ENCODE measurements at places on chromosomes 11 and 22. TPM values are rescaled to one million over a fixed set of nuclear protein-coding genes. Genes with fewer than 3 reads are reported as not detected.

The OR8D1 gene
- not detected for total RNA-seq

DNA sequence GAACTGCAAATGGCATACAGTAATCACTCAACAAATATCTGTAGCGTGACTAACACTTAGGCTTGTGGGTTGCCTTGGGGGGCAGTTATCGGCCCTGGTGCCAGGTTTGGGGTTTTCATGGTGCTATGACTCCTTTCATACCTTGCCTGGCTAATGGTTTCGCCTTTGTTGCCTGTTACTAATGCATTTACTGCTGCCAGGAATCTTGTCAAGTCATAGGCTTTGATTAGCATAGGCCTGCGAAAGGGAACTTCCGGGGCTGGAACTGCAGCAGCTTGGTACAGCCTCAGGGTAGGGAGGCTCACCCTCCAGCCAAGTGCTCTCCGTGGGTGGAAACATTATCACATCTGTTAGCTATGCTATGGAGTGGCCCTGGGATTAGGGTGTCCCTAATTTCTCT is 13.2 kb downstream of the SLC25A18 start:
- DNase-seq, result no peak

The TCN1 gene
- total RNA-seq, result not detected

- no peak for DNase-seq
Measured at GRCh38 chr11:122601141-122602125, 54.1 kb upstream of the UBASH3B start.

The SHISAL1 gene
- 2.7 TPM for total RNA-seq

The ACTN3 gene
- 20.4 TPM for total RNA-seq

The ANKK1 gene
- total RNA-seq, result 0.15 TPM

DNA sequence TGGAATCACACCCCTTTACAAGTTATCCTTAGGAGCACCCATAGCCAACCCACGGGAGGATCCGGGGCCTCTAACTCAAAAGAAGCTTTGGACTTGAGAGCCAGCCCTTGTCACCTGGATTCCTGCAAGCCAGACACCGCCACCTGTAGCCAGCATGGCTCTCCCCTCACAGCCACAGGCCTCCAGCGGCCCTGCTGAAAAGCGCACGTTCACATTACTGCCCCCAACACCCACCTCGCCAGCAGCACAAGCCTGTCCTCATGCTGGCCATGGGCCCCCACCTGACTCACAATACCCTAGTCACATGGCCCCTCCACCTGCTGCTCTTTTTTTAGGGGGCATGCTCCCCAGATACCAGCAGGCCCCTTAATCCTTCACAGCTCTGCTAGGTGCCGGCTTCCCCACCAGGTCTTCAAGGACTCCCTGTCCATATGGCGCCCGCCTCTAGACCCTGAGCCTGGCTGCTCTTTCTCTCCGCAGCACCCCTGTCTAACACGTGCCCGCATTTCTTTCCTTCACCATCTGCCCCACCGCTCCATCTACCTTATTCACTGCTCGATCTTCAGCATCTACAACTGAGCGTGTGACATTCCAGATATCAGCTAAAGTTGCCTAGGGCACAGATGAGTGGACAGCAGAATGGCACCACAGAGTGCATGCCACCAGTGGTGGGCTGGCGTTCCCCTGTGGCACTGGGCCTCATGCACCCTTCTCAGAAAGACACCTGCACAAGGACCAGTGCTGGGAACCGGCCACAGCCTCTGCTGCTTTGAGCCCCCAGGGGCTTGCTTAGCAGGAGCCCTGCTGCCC is 6.6 kb downstream of the CARS1 start:
- DNase-seq, result no peak

- DNase-seq, result no peak
Measured at GRCh38 chr22:46436595-46437175, 100.7 kb downstream of the CELSR1 start.

GRCh38 chr11:101583251-101584128 is at the start of gene TRPC6:
Gene TRPC6, minus strand, starts transcription at chr11:101584007. Its CDS starts 504 bp downstream, at chr11:101583503.
- DNase-seq, result peak; percentile 62

The CREB3L1 gene
- total RNA-seq, result 10.9 TPM

- no peak for DNase-seq
Measured at GRCh38 chr11:122322329-122322728, 206.3 kb upstream of the BLID start.

The UCP3 gene
- total RNA-seq, result 0.55 TPM

DNA sequence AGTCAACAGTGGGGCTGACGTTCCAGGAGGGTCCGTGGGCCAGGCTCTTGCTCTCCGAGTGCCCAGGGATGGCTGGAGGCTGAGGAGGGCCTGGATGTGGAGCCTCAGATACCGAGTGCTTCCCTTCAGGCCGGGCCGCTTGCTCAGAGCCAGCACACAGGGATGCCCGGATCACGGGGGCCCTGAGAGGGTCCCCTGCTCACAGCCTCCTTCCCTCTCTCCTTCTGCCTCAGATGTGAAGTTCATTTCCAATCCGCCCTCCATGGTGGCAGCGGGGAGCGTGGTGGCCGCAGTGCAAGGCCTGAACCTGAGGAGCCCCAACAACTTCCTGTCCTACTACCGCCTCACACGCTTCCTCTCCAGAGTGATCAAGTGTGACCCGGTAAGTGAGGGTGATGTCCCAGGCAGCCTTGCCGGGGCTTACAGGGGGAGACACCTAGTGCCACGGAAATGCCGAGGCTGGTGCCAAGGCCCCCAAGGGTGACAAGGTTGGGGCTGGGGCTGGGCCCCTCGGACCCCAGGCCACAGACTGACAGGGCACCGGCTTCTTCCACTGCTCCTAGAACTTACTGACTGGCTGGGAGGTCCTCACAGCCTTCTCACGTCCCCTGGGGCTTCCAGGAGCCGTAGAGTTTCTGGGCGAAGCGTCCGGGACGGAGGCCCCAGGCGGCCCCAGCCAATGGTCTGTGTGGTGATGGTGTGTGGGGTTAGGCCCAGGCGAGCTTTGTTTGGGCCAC is 7.0 kb downstream of the CCND1 start:
- DNase-seq, result no peak

The AMOTL1 gene
- 39.8 TPM for total RNA-seq

The CARS1 gene
- 92.0 TPM for total RNA-seq

The GALNT18 gene
- total RNA-seq, result 5.0 TPM

The MRGPRE gene
- total RNA-seq, result not detected

The TH gene
- total RNA-seq, result not detected

DNA sequence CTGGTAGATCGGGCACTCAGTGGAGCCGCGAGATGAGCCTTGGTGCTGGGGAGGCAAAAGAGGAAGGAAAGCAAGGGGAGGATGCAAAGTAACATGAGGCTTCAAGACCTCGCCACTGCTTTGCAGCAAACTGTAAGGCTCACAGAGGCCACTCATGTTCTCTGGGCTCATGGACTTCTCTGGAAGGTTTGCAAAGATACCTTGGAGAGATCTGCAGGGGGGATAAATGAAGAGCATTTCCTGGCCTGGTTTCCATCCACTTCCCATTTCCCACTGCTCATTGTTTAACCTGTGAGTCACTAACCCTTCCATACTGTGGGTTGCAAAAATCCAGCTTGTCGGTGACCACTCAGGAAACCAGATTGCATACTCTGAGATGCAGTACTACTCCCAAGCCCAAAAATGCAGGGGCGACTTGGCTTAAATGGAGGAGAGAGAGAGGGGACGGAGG is 38.5 kb downstream of the OSBP2 start:
- DNase-seq, result no peak

- no peak for DNase-seq
Measured at GRCh38 chr11:115743719-115744118, 239.5 kb upstream of the CADM1 start.

GRCh38 chr11:27453701-27454100 is 18.9 kb downstream of the LGR4 start:
- DNase-seq, result no peak

DNA sequence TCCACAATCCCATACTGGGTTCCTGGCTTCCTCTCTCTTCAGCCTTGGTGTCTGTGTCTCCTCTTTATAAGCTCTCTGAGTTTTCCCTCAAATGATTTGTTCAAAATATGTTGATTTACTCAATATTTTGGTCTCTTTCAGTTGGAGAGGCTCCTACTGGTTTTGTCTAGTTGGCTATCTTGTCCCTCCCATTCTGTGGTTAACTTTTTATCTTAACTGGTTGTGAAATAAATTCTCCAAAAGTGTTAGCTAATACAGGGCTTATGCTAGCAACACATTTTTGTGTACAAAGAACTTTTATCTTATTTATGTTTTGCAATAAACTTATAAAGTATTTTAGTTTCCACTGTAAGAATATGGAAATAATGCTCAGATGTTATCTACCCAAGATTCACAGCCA is 200.9 kb downstream of the AASDHPPT start:
- no peak for DNase-seq

The CCDC83 gene
- not detected for total RNA-seq

DNA sequence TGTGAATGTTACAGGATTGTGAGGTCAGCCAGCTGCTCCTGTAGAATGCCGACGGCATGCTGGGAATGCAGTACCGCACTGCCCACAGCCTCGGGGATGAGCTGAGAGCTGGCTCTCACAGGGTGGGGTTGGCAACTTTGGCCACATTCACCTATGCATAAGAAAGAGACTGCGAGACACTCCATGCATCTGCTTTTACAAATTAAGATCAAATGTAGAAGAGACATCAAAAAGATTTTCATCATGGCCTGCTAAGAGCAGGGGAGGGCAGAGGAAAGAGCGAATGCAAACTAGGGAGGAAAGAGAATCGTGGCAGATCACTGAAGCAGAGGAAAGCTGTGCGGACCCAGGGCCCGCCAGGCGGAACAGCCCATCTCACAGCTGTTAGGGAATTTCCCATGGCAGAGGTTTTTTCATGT is 49.8 kb upstream of the SPATA19 start:
- peak; percentile 55 for DNase-seq

The ARHGAP20 gene
- 0.07 TPM for total RNA-seq

The LRRC75B gene
- total RNA-seq, result 17.6 TPM

The SYT9 gene
- total RNA-seq, result 1.7 TPM

The POU2AF2 gene
- total RNA-seq, result not detected

GRCh38 chr11:117097389-117098268 is 599 bp downstream of the SIK3 start:
- peak; percentile 51 for DNase-seq

DNA sequence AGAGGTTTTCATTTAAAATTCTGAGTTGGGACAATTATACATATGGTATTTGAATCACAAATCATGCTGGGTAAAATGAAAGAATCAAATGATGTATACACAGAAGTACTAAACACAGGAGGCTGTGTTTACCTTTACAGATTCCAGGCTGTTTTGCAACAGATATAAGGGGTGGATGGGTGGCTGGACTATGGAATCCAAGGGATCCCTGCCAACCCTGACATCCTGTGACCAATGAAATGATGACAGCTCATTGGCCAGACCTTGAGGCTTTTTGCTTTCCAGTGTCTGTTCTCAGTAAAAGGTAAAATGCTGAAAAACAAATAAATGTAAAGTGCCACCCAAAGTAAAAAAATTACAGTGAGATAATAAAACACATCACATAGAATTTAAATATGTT is 3.3 kb upstream of the DDI1 start:
- DNase-seq, result no peak

The OR2D2 gene
- total RNA-seq, result 0.26 TPM

DNA sequence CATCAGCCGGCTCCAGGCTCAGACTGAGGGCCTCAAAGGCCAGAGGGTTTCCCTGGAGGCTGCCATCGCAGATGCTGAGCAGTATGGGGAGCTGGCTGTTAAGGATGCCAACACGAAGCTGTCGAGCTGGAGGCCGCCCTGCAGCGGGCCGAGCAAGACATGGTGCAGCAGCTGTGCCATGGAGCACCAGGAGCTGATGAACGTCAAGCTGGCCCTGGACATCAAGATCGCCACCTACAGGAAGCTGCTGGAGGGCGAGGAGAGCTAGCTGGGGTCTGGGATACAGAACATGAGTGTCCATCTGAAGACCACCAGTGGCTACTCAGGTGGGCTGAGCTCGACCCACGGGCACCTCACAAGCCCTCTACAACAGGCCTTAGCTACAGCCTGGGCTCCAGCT is 4.0 kb upstream of the SCUBE2 start:
- peak; percentile 59 for DNase-seq

The C22orf31 gene
- not detected for total RNA-seq

GRCh38 chr11:60282286-60282685 is 1.8 kb downstream of the MS4A4A start:
- no peak for DNase-seq

DNA sequence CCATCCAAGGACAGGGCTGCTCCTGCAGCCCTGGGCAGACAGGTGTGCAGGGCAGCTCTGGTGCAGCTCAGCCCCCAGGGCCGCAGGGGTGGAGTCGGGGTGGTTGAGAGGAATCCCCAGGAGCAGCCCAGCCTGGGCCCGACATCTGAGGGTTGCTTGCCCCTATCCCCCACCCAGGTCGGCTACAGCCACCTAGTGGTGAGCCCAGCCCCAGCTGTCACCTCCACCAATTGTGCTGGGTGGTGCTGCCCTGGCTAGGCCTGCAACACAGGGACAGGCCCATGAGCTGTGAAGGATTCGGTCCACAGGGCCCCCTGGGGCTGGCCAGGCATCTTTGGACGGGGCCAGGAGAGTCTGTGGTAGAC is 29.6 kb downstream of the RTN4R start:
- peak; percentile 89 for DNase-seq

The IRAG1 gene
- total RNA-seq, result 3.9 TPM

DNA sequence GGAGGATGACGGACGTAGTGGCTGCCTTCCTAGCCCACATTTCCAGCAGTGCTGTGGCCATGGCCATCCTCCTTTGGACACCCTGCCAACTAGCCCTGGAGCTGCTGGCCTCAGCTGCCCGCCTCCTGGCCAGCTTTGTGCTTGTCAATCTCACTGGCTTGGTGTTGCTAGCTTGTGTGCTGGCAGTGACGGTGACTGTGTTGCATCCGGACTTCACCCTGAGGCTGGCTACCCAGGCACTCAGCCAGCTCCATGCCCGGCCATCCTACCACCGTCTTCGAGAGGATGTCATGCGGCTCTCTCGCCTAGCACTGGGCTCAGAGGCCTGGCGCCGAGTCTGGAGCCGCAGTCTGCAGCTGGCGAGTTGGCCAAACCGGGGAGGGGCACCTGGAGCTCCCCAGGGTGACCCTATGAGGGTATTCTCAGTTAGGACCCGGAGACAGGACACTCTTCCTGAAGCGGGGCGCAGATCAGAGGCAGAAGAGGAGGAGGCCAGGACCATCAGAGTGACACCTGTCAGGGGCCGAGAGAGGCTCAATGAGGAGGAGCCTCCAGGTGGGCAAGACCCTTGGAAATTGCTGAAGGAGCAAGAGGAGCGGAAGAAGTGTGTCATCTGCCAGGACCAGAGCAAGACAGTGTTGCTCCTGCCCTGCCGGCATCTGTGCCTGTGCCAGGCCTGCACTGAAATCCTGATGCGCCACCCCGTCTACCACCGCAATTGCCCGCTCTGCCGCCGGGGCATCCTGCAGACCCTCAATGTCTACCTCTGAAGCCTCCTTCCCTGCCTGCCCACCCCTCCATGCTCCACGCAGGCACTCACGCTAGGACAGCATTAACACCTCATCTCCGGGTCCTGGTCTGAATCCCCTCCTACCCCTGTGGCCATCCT is 1.6 kb downstream of the RNF26 start:
- DNase-seq, result no peak
